ENCODE measurements at places on chromosomes 2 and 18.

GRCh38 chr18:24678626-24679025 lies 218.2 kb downstream of the HRH4 start:
- no peak for DNase-seq

DNA sequence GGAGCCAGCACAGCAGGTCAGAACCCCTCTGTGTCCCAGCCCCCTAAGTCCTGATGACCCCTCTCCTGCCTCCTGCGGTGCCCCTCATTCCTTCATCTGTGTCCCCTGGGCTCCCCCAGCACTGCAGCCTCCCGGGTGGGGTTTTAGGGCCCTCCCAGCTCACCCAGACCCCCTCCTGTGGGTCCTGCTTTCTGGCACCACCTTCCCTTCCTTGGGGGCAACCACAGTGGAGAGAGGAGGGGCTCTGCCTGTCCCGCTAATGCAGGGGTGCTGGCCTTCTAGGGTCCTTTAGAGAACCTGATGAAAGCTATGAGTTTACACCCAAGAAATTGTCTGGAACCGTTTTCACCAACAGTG lies 42.7 kb upstream of the ALPP start:
- DNase-seq: no peak

DNA sequence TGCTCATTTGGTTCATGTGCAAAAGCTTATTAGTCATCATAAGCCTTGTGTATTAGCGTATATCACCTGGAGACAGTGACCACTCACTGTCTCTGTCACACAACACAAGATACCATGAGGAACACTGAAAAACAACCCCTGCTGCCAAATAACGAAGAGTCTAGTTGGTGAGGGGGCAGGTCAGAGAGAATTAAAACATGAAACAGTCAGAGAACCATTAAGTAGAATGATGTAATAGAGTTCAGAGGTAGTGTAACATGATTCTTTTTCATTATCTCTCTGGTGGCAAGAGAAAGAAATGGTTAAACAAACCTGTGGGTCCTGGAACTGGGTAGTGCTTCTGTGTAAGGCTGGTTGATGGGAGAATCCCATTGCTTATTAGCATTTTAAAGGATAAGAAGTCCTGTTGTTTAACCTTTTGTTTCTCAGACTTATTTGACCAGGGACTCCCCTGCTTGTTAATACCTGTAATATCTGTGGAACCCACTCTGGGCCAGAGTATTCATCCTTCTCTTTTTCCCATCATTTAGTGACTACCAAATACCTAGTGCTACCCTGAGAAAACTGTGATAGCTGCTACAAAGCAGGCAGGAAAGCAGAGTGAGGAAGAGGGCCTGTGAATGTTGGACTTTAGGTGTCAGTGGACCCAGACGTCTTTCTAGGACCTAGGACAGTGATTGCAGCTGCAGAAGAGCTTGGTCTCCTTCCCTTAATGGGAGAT lies 38.0 kb downstream of the PTRHD1 start:
- DNase-seq: no peak

GRCh38 chr2:76461431-76461830 lies 750.7 kb upstream of the GCFC2 start:
- DNase-seq: no peak

DNA sequence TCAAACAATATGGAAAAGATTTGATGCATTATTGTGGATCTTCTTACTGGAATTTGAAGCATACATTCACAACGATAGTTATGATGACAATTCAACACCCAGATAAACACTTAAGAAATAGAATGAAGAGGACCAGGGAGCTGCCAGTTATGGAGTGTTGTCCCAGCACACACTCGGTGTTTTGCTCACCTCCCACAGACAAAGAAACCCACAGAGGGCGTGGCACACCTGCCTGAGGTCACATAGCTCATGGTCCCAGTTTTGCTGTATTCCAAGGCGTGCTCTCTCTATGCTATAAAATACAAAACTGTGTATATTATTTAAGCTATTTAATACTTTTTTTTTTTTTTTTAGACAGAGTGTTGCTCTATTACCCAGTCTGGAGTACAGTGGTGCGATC lies 31.1 kb downstream of the EFR3B start:
- no peak for DNase-seq

DNA sequence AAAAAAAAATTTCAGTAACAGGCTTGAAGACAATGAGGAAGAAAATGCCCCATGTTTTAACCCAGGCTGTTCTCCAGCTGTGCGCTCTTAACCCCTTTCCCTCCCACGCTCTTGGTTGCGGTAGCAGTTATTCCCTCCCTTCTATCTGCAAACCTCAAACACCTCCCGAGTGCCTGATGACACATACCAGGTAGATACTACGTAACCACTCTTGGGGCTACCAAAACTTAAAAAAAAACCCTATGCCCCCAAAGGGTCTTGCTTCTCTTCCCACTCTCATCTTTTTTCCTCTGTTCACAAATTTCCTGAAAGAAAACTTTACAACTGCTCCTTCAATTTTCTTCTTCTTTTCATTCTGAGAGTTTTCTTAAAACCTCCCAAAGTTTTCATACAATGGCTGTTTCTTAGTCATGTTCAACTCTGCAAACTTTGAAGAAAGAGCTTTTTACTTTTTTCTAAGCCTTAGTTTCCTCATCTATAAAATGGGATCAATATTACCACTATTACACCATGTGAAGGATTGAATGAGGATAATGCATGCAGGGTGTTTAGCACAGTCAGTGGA lies 4.9 kb upstream of the DRC1 start:
- no peak for DNase-seq

- no peak for DNase-seq
Measured at GRCh38 chr18:75240433-75240832, 29.8 kb downstream of the TSHZ1 start.

DNA sequence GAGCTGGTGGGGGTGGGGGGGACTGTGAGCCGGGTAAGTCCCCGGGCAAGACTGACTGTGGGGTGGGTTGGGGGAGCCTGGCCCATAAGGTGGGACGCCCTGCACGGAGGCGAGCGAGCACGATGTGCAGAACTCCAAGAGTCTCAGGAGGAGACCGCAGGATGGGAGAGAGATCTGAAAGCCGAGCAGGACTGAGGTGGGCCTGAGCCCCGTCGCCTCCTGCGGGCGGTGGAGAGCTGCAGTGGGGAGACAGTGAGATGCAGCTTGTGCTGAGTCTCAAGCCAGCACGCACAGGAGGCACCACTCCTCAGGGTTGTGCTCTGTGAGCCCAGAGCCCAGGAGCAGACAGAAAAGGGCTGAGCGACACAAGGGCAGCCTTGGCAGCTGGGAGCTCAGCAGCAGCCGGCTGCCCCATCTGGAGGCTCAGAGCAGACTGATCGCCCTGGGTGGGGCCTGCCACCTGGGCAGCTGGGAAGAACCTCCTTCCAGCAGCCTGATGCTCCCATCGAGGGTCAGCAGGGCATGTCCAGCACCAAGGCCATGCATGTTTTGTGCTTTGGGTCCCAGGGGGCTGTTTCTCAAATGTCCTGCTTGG lies 15.9 kb downstream of the ARHGEF4 start:
- DNase-seq: no peak

DNA sequence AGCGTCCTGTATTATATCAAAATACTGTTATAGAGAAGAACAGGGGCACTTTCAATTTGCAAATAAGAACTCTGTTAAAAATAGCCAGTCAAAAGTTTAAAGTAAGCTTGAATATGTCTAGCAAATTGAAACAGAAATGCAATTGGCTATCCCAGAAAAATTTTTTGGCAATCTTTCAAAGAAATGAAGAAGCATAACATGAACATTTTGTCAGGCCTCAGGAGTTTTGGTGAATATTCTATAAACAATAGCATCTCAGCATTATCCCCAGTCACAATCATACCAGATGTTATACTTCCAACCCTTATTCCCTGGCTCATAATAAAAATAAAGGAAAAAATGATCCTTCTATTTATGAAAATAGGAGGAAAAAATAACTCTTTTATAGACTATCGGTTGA lies 252.4 kb downstream of the GRB14 start:
- DNase-seq: no peak

DNA sequence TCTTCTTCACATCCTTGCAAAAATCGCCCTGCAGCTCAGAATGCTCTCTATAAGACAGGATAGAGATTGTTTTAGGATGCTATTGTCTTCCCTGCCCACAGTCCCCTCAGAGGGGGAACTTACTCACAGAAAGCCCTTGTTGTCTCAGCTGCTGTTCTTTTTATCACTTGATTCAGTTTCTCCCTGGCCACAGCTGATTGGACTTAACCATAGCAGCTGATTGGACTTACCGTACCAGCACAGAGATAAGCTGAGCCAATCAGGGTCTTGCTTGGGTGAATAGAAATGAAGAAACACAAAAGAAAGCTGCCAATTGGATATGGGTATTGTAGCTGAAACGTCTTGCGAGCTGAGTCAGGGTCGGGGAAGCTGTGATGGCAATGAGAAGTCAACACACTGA lies 194.2 kb upstream of the MEX3C start:
- DNase-seq: no peak

DNA sequence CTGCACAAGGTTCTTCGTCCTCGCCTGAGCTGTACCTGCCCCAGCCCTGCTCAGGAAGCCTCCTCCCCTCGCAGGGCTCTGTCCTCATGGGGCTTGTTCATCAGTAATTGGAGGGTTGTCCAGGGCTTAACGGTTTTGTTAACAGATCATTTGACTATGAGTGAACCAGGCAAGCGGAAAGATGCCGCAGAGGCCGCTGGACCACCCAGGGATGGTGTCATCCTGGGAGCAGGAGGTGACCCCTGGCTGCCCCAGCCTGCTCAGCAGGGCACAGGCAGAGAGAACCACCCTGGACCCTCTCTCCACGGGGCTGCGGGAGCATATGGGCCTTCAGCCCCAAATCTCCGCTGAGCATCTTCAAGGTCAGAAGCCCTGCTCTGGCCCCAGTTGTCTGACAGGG lies 264.3 kb downstream of the KLHL29 start:
- no peak for DNase-seq

DNA sequence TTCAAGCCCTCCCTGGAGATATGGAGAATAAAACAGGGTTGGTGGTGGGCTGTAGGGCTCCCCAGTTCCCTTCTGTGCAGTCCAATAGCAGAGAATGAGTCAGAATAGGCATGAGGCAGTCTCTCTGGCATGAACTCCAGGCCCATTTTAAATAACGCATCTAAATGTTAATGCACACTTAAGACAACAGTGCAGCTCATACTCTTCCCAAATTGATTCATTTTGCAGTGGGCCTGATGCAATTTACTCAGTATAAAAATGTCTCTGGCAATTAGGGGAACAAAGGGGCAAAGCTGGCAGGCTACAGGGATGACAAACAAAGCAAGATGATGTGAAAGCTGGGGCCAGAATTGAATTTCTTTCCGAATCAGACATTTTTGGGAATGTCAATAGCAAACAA lies 402.8 kb downstream of the CLIP4 start:
- DNase-seq: no peak

DNA sequence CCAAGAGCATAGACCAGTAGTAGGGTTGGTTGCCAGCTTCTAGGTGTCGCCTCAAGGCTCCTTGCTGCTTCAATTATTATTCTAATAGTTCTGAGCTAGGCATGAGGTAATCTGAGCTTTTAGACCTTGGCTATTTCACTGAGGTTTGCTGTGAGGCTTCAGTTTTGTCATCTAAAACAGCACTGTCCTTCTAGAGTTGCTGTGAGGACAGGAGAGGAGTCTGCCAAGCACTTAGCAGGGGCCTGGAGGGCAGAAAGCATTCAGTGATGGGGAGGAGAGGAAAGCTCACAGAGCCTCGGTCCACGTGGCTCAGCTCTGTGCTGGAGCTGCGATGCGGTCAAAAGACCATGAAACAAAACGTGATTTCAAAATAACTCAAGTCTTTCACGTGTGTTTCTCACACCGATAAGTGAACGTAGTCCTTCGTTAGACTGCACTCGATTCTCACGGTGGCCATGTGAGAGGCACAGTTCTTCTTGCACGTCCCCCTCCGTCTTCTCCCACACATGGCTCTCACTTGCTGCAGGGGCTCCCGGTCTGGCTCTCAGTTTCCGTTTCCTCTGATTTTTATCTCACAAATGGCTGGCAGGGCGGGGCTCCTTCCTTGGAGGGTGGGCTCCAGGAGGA lies 113.7 kb downstream of the B3GNT2 start:
- peak; percentile 69 for DNase-seq

DNA sequence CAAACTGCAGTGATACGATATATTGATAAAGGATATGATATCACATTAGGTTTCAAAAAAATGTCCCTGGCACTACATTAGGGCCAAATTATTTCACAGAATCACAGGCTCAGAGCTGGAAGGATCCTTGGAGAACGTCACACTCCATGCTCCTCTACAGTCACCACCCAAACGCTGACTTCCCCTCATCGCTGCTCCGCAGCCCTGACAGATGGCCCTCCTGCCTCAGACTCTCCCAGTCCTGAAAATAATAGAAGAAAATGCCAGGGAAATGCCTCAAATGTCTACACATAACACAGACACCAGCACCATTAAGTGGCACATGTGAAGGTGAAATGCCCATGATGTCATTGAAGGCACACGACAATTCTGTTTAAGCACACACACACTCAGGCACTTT lies 72.0 kb downstream of the ZNF521 start:
- DNase-seq: no peak

DNA sequence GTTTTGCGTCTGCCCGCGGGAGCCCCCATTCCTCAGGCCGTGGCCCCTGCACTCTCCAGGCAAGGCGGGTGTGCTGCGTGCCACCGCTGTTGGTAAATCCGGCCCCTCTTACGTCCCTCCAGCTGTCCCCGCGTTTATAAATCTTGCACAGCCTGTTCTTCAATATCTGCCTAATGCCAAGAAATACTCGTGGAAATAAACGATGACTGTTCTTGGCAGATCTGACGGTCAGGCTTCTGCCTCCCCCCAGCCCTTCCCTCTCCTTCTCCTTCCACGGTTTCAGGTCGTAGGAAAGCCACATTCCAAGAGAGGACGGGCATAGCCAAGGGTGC lies 20.5 kb downstream of the ODC1 start:
- no peak for DNase-seq

DNA sequence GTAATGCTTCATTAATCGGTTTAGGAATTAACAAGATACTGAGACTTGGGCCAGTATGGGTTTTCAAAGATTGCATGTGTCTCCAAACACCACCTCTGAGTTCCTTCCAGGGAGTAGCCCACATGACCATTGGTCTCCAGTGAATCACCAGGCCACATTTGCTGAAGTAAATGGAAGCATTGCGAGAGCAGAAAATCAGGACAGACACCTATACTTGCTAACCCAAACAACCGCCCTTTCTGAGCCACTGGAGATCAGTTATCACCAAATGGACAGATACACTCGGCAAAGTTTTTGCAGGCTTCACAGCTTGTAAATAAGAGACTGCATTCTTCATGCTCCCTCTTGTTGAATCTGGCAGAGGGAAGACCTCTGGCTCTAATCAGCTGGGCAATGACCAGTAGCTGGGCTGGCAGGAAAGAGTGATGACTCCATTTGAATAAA lies 40.9 kb downstream of the GATA6 start:
- no peak for DNase-seq

DNA sequence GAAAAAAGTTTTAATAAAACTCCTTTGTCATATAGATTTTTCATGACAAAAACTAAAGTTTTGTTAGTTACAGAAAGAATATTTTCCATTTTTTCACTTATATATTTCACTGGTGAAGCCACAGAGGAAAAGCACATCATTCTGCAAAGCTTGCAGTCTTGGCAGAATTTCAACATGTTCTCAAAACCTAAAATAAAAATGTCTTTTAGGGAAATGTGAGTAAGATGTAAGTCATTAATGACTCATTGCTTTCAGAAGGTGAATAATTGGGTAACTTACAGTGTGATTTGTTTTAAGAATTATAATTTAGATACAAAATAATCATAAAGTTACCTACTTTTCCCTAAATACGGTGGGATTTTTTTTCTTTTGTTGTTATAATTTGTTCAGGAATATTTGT lies 43.4 kb upstream of the TNFRSF11A start:
- no peak for DNase-seq

- DNase-seq: no peak
Measured at GRCh38 chr18:11657554-11657953, 31.5 kb upstream of the GNAL start.

GRCh38 chr2:200077210-200077650 lies 121.8 kb downstream of the MAIP1 start:
- DNase-seq: no peak

Data from GM20000 (cell line).